ENCODE measurements at places on chromosomes 5 and 9.

GRCh38 chr9:118686959-118687358, 682.3 kb downstream of the BRINP1 start:
- DNase-seq: no peak

DNA sequence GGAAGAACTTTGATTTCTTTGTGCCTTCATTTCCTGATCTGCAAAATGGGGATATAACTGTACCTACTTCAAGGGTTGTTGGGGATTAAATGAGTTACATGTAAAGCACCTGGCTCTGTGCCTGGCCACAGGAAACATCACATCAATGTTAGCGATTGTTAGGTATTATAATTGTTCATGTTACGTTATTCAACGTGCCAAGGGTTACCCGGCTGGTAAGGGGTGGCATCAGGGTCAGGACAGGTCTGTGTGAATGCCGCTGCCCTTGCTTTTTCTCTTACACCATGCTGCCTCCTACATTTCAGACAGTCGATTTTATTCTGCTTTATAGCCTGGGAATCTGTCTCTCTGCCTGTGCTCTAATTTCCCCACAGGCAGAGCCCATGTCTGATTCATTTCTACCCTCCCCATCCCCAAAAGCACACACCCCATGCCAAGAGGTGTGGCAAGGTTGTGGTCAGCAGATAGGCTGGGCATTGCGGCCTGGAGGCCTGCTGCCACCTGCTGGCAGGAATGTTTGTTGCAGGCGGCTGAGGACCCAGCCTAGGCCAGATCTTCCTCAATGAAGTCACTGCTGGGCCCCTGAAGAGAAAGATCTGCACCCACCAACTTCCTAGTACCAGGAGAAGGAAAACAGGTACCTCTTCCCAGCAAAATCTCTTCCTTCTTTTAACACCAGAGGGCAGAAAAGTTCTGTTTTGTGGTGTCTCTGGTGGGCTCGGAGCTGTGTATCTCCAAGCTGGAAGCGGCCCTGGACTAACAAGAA, 5.3 kb downstream of the ANKS6 start:
- DNase-seq: no peak

GRCh38 chr5:123540534-123540933, 28.6 kb downstream of the CSNK1G3 start:
- DNase-seq: no peak

GRCh38 chr5:73125289-73125688, 4.9 kb downstream of the TMEM171 start:
- DNase-seq: no peak

DNA sequence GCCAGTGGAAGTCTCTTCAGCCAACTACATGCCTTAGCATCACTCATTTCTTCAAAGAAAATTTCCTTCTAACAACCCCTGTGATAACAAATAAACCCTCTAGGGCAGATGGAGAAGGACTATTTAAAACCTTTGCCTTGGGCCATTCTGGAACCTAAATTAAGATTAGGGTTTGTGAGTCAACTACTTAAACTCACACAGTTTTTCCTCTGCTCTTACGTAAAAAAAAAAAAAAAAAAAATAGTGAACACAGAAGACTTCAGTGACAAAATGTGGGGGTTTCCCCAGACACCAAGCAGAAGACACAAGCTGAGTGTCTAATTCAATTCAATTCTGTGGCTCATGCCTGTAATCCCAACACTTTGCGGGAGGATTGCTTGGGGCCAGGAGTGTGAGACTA, 65.8 kb upstream of the ERCC6L2 start:
- DNase-seq: no peak

Measured in SHP77 treated with DMSO at 0.1 percent for 48 hours (cell line).